Stimulated activated CD4-positive, alpha-beta T cell treated with anti-CD3 and anti-CD28 coated beads, TNF-alpha, amount 100 ng/mL, for 1 hour (primary cell): ENCODE measurements at places on chromosomes 5 and 9.

- DNase-seq: no peak
Measured at GRCh38 chr5:143138839-143139238, 264.6 kb downstream of the NR3C1 start.

- DNase-seq: no peak
Measured at GRCh38 chr5:52783226-52783959, 4.3 kb upstream of the ITGA1 start.

DNA sequence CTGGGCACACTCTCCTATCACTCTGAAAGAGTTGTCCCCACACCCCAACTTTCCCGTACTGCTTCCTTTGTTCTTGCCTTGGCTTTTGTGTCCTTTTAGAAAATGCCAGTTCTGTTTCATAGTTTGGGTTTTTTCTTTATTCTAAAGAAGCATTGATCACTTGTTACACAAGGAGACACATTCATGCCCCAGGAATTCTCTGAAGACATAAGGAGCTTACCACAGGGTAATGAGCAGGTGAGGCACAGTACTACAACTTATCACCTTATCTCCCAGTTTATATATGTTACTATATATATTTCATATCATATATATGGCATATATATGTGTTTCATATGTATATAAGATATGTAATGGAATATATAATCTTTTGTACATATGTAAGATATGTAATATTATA lies 6.5 kb upstream of the SSBP2 start:
- no peak for DNase-seq

DNA sequence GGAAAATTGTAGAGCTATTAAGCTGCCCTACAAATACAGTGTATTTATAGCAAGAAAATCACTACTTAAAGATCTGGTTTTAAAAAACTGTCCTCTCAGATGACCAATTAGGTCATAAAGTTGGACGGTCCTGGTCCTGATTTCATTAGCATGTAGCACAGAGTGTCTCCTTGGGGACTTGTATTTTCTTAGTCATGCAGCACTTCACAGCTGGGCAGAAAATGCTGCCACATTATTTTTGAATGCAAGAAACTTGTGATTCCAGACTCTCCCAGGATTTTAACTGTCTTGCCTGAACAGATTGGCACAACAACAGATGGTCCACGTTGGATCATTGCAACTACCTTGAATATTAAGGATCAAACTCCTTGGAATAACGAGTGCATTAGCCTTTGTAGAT lies 348.1 kb upstream of the SGCD start:
- DNase-seq: no peak

GRCh38 chr5:64210866-64211265 lies 45.2 kb downstream of the RNF180 start:
- DNase-seq: no peak

GRCh38 chr9:83508067-83508466 lies 30.1 kb downstream of the FRMD3 start:
- no peak for DNase-seq

DNA sequence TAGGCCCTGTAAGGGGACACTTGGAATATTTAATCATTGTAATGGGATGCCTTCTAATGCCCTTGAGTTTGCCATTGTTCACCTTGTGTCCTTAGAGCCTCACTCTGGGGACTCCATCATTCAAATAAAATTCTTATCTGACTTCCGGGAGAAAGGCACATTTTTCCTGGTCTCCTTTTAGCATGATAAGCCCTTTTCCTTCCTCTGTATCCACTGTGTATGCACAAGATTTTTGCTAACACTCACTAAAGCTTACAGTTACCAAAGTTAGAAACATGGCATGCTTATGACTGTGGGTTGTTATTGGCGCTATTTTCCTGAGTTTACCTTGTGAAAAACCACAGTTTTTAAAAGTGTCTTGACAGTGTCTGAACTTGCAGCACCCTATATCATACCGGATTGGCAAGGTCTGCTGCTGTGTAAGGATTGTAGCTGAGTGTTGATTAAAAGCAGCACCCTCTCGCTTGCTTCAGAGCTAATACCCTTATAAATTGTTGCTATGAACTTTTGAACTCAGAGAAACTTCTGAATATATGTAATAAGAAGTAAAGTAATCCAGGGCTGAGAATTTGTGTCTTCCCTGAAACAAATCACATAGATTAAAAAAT lies 46.4 kb downstream of the SNCAIP start:
- DNase-seq: no peak

GRCh38 chr5:169561893-169562292 lies 21.7 kb upstream of the SPDL1 start:
- DNase-seq: no peak

- DNase-seq: no peak
Measured at GRCh38 chr9:78605041-78606000, 308.4 kb downstream of the PSAT1 start.

DNA sequence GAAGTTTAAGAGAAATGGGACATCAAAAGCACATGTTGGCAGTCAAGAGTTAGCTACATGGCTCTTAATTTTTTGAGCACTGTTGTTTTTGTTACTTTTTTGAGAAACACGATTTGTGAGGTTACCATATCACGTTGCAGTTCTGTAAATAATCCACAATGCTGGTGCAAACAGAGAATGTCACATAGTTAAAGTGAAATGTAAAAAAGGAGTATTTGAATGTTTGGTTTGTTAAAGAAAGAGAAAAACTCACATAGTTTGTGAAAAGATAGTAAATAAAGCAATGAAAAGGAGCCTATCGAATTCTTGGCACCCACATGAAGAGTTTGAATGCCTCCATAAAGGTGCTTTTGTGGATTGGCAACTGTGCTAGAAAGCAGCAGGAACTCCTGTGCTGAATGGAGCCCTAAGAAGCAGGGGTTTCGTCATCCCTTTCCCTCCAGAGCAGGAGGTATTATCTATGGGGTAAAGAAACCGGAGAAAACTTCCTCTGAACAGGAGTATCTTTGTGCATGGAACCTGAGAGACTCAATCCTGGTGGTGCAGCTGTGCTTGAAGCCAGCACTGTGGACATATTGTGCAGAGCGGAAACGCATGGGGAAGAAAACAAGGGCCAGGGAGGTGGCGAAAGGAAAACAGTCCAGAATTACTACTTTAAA lies 148.5 kb upstream of the OTULINL start:
- no peak for DNase-seq

DNA sequence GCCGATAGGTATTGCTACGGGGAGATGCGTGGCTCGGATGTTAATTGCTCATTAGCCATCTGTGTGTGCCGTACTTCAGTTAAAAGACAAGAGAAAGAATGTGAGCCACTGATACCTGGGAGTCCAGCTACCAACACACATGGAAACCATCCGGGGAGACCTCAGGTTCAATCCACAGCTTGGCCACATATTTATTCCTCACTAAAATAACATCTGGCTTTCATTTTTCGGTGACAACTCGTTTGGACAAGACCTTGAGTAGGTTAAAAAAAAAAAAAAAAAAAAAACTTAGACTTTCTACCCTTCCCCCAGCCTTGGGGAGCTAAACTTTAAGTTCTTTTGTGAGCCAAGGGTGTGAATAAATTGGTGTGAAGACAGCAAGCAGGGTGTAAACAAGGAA lies 84.1 kb downstream of the SLIT3 start:
- DNase-seq: no peak

DNA sequence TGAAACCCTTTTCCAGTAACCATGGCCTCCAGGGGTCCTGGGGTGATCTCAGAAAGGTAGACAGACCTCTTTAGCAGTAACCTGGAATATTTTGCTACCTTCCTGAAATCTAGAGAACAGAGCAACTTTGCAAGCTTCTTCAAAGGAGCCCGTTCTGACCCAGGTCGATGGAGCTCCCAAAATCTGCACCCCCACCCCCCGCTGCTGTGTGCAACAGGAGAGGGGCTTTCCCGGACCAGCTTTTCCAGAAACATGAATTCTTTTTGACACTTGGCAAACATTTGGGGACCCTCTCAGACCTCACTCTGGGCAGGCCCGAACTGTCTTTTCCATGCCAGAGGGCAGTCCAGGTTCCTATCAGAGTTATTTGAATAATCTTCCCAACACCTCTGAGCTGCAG lies 65.3 kb downstream of the KCNIP1 start:
- no peak for DNase-seq

- DNase-seq: no peak
Measured at GRCh38 chr5:52443187-52443586, 344.5 kb upstream of the ITGA1 start.

GRCh38 chr5:150758203-150758530 lies 650 bp downstream of the DCTN4 start:
- DNase-seq: no peak

DNA sequence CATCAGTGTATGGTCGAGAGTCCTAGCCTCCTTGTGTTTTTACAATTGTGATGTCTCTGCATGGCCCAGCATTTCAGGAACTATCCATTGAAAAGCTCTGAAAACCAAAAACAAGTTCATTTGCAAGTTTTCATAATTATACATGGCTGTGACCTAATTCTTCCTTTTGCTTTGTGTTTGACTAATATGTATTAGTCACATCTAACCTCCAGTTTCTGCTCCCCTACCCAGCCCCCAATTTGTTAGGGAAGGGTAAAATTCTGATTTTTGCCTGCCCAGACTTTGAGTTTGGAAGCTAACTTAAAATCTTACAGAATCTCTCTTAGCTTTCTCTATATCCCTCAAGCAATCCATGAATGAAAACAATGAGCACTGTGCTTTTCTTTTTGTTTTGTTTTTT lies 128.2 kb upstream of the SEMA6A start:
- no peak for DNase-seq

DNA sequence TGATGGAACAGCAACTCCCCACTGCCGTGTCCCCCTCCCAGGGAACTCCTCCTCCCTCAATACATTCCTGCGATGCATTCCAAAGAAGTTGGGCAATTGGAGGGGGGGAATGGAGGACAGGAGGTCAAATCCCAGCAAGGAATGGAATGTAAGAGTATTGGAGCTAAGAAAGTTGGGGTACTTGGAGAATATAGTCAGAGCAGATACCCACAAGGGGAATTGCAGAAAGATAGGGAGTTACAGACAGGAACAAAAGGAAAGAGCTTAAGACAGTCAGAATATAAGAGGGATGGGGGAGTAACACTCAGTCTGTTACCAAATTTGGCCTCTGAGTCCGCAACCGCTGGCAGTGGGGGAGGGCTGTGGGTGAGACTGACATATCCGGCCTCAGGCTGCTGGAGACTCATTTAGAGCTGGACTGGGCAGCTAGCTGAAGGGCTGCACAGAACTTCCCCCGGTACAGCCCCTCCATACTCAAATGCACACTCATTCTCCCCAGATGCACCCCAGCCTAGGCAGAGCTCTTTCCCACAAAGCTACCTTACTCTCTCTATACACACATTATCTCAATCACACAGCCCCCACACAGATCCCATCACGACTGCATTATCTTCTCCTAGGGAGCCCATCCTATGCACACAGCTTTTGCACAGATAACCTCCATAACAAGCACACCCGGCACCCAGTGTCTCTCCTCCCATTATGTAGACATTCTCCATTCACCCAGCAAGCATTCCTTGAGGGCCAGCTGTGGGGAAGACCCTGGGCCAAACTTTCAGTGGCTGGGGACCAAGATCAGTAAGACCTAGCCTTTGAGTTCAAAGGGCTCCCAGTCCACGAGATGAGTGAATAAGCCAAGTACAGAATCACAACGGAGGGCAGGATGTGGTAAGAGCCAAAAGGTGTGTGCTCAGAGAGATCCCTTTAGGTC lies 3.7 kb downstream of the TLN1 start:
- DNase-seq: no peak

- no peak for DNase-seq
Measured at GRCh38 chr9:6413365-6414246, 607 bp downstream of the UHRF2 start.

GRCh38 chr5:10985721-10986110 lies 224.7 kb upstream of the DAP start:
- no peak for DNase-seq
